Osteoblast (primary cell): ENCODE measurements at places on chromosomes 6 and 20. TPM values are rescaled to one million over a fixed set of nuclear protein-coding genes. Genes with fewer than 3 reads are reported as not detected.

GRCh38 chr20:4056880-4057279 is 41.5 kb upstream of the RNF24 start:
- DNase-seq, result no peak

GRCh38 chr20:61968036-61968810 is 97.5 kb downstream of the TAF4 start:
- DNase-seq, result peak; percentile 86

DNA sequence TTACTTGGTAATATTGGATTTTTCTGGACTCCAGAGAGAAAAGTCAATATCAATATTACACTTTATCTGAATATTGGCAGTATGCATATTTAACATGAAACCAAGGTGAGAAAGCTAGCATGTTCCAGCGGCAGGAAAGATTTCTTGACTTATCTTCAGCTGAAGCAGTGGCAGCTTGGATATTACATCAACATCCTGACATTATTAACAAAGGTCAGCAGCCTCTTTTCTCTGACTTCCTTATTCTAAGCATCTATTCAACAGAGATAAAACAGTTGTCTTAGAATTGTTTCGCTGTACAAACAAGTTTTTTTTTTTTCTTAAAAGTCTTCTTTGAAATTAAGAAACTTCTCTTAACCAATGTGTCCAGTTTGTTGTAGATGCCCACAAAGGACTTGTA is 11.8 kb downstream of the DCBLD1 start:
- DNase-seq, result no peak

DNA sequence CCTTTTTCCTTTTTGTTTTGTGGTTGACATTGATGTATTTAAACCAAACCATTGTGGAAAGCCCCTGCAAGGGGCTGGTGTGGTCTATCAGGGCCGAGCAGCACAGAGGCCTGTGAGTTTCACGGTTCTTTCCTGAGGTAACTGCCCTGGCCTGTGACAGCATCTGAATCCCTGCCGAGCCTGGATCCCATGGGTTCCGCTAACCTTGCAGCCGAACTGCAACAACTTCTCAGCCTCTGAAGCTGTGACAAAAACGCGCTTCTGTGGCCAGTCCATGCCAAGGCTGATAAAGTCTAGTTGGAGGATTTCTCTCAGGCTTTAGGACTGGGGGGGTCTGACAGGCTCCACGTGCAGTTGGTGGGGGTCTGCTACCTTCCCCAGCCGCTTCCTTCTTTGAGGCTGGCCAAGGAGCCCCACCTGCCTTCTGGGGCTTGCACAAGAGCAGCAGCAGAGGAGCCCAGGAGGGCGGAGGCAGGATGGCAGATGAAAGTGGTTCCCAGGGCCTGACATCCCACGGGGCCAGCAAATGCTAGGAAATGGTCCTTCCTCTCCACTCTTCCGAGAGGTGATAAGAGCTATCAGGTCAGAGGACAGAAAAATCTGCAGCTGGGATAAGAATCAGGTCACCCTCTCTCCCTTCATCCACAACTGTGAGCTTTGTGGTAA is 150.9 kb downstream of the PREX1 start:
- DNase-seq, result peak; percentile 78

GRCh38 chr6:154615483-154616025 is 105.1 kb upstream of the CNKSR3 start:
- peak; percentile 88 for DNase-seq

GRCh38 chr6:139355777-139356445 is 18.5 kb downstream of the CITED2 start:
- no peak for DNase-seq

Gene RIPPLY2
- total RNA-seq, result under 0.01 TPM in 1 of 2 replicates, not detected in the other

Gene TJAP1
- total RNA-seq, result 14.5 and 16.2 TPM in 2 replicates

DNA sequence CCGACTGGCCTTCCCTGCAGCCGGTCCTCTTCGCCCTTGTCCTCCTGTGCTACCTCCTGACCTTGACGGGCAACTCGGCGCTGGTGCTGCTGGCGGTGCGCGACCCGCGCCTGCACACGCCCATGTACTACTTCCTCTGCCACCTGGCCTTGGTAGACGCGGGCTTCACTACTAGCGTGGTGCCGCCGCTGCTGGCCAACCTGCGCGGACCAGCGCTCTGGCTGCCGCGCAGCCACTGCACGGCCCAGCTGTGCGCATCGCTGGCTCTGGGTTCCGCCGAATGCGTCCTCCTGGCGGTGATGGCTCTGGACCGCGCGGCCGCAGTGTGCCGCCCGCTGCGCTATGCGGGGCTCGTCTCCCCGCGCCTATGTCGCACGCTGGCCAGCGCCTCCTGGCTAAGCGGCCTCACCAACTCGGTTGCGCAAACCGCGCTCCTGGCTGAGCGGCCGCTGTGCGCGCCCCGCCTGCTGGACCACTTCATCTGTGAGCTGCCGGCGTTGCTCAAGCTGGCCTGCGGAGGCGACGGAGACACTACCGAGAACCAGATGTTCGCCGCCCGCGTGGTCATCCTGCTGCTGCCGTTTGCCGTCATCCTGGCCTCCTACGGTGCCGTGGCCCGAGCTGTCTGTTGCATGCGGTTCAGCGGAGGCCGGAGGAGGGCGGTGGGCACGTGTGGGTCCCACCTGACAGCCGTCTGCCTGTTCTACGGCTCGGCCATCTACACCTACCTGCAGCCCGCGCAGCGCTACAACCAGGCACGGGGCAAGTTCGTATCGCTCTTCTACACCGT is 6.1 kb downstream of the UBD start:
- peak; percentile 89 for DNase-seq

DNA sequence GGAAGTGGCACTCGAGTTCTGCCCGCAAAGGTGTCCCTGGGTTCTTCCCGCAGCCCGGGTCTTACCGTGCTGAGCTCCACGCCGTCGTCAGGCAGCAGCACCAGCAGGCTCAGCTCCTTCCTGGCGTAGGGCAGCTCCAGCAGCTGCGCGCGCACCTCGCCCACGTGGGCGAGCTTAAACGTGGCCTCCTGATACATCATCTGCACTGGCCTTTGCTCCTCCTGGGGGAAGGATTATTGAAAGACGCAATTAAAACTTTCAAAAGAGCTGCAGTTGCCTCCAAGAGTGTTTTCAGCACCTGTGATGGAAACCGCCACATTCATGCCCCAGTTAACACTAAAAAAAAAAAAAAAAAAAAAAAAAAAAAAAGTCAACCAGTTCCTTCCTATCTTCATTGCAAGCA is 11.3 kb downstream of the SERPINB9 start:
- no peak for DNase-seq

DNA sequence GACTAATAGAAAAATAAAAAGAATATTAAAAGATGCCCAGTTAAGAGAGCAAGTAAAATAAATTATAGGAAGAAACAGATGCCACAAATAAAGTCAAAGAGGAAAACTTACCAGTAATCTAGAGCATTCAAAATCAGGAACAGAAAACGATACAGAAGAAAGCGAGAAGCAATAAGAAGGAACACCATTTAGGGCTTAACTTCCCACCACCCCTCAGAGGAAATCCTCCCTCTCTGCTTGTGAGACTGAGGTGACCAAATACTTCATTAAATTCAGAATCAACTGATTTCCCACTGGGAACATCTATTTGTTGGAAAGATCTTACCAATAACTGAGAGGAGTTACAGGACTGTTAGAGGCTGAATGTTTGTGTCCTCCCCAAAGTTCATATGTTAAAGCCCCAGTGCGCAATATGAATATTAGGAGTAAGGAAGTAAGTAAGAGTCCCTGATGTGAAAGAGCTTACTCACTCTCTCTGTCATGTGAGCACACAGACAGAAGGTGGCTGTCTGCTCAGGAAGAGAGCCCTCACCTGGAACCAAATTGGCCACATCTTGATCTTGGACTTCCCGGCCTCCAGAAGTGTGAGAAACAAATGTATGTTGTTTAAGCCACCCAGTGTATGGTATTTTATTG is 19.5 kb downstream of the KATNA1 start:
- no peak for DNase-seq

GRCh38 chr20:43710370-43711044 is 16.3 kb downstream of the GTSF1L start:
- no peak for DNase-seq

GRCh38 chr6:44474190-44474631 is 86.7 kb downstream of the CDC5L start:
- DNase-seq, result no peak

- no peak for DNase-seq
These were observed 107.0 kb downstream of the POPDC3 start for GRCh38 chr6:105072798-105073199.

DNA sequence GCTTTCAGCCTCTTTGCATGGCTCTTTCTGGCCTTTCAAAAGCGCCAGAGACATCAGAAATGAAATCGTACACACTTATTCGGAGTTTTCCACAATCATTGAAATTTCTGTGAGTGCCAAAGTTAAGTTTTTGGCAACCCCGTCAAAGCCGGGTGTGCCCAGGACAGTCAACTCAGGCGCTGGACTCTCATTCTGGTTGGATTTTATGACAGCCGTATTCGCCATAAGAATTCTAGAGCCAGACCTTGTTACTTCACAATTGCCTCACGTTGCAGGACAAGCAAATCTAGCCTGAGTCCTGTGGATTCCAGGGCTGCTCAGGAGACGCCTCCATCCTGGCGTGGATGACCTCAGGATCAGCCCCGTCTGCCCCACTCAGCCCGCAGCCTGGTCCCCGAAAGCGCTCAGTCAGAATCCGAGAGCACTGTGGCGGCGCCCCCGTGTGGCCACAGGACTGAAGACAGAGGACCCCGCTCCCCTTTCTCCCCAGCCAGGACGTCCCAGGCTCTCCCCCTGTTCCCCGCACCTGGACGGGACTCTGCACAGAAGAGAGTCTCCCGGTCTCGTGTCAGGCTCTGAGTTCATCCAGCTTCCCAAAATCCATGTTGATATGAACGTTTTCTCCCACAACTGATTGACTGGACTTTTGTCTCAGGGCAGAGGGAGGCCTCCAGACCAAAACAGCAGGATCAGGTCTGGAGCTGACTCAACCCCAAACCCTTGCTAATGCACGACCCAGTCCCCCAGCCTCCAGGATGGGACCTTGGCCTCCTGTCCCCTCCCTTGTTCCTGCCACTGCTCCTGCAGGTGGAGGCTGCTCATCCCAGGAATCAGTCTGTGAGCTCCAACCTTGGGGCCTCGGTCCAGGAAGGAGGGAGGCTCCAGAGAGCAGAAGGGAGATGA is 38.2 kb downstream of the MICA start:
- DNase-seq, result peak; percentile 88

DNA sequence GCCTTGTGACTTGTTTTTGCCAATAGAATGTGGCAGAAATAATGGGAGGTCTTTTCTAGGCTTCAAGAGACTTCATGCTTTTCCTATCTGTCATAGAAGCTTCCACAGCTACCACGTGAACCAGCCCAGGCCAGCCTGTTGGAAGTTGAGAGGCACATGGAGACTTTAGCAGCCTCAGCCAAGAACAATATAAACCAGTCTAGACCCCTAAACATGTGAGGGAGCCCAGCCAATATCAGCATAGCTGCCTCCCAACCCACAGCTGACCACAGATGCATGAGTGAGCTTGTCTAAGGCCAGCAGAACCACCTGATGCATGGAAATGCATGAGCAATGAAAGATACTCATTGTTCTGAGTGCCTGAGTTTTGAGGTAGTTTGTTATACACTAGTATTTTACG is 540.7 kb upstream of the BTBD3 start:
- no peak for DNase-seq

Gene ISM1
- total RNA-seq, result 4.0 and 8.3 TPM in 2 replicates

Gene MICB
- 12.7 and 14.1 TPM in 2 replicates for total RNA-seq

GRCh38 chr6:130994319-130995097 is 68.5 kb downstream of the EPB41L2 start:
- DNase-seq, result no peak

DNA sequence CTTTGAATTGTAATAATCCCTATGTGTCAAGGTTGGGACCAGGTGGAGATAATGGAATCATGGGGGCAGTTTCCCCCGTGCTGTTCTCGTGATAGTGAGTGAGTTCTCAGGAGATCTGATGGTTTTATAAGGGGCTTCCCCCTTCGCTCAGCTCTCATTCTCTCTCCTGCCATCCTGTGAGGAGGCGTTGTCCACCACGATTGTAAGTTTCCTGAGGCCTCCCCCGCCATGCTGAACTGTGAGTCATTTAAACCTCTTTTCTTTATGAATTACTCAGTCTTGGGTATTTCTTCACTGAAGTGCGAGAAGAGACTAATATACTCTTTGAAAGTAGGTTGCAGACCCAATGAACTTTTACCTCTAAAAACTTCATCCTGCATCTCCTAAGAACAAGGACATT is 39.2 kb upstream of the KCNG1 start:
- DNase-seq, result no peak

Gene MCCD1
- total RNA-seq, result not detected in 2 replicates
